ENCODE measurements at places on chromosomes 3 and 15.

GRCh38 chr15:68354923-68355322, 77.0 kb downstream of the ITGA11 start:
- no peak for DNase-seq

GRCh38 chr3:56339671-56340070, 128.6 kb downstream of the ERC2 start:
- no peak for DNase-seq

GRCh38 chr3:138856799-138857198, 22.1 kb upstream of the PIK3CB start:
- DNase-seq = no peak

DNA sequence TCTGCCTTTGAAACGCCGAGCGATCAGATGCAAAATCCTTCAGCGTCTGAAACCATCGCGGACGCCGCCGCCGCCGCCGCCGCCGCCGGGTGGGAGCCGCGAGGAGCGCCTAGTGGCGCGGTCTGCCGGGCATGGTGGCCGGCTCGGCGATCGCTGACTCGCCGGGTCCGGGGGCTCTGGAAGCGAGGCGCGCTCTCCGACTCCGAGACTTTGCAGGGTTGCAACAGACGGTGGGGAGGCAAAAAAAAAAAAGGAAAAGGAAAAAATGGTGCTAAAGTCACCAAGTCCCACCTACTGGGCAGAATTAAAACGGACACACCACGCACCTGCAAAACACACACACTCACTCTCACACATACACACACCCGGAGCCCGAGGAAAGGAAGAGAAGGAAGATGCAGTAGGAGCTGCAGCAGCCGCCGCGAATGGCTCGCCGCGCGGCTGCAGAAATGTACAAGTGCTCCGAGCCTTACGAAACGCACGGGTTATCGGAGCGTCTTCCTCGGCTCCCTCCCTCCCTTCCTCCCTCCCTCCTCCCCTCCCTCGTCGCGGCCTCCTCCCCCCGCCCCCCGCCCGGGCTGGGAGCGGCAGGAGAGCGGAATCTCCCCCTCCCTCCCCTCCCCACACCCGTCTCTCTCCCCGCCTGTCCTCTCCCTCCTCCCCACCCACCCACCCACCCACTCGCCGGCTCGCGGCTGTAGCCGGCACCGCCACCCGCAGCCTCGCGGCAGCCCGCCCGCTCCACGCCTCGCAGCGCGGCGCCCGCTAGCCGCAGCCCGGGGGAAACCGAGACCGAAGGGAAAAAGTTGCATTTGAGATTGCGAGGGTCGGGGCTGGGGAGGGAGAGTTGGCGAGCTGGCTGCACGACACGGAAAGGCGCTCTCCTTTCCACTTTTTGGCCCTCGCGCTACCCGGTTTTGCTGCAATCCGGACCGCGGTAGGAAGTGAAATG, at the start of gene NTRK3:
TSS of gene NTRK3 (minus strand) at position 461 of the 952 bp plus-strand sequence. CDS start 586 bp downstream, outside the sequence.
- DNase-seq = no peak

DNA sequence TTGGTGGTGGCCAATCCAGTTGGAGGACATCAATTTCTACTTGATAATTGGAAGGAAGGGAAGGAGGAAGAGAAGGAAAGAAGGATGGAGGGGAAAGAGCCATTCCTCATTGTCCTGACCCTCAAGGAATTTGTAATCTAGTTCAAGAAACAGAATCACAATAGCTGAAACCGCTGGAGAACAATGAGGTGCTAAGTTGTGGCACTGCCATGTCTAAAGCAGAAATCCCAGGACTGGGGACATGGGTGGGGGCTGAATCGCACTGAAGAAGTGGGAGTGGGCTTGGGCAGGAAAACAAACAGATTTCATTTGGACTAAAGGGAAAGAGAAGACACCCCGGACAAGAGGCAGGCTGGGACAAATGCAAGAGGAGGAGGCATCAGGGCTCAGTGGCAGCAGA, 183.6 kb downstream of the UACA start:
- no peak for DNase-seq

DNA sequence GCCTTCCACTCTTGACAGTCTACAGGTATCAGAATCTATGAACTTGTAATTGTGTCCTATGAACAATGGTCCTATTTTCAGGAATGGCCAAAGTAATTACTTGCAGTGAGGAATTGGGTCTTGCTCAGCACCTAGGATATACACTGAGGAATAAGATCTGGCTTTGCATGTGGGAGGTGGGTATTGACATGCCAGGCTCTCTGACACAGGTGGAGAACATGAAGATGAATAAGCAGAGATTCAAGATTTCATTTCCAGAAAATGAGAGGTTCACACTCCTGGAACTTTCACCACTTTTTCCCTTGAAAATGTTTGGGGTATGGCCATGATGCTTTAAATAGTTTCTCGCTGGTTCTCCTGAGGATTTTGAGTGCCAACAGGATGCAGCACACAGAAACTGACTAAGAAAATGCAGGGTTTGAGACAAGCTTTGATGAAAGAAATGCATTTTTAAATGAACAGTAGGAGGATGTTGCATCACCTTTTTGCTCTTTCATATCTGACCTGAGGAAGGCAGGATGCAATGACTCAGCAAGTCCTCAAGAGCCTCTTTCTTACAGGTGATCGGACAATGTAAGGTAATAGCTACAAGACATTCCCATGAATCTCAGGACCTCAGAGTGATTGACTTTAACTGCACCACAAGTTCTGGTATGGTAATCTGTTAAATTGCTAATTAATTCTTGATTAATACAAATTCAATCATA, 3.7 kb downstream of the HRG start:
- DNase-seq = no peak

- DNase-seq = no peak
Observed at GRCh38 chr3:6739288-6739687, 121.6 kb upstream of the GRM7 start.

DNA sequence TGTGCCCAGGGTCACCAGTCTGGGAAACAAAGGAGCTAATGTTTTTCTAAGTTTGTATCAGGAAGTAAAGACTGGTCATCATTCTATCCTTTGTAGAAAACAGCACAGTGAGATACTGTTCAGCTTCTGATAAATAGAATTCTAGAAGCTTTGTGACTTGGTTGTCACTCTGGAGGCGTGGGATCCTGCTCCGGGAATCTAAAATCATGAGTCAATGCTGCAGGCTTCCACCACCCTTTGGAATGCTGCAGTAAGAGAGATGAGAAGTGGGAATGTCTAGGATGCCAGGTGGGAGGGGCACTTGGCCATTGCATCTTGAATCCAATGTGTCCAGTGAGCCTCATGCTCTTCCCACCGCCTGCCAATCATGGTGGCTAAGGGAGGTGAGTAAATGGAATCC, 40.9 kb downstream of the SAMMSON start:
- DNase-seq = no peak

GRCh38 chr3:3799173-3800079, at the start of gene LRRN1:
Gene LRRN1, plus strand, starts transcription at chr3:3799431. Its CDS starts 45,211 bp downstream, at chr3:3844642.
- peak; percentile 53 for DNase-seq

DNA sequence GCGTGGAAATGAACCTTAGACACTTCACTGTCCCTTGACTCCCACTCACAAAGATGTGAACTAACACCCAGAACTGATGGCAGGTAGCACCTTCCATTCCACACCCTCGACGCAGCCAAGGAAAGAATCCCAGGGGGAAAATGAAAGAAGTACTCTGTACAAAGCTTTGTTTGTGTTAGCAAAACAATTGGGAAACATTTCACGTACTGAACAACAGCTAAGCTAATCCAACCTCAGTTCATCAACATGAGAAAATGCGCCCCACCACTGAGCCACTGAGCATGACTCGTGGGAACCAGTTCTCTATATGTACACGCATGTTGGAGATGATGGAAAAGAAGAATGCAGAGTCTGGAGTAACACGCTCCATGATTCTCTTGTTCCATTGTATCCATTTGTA, 32.0 kb downstream of the CORO2B start:
- DNase-seq = no peak

DNA sequence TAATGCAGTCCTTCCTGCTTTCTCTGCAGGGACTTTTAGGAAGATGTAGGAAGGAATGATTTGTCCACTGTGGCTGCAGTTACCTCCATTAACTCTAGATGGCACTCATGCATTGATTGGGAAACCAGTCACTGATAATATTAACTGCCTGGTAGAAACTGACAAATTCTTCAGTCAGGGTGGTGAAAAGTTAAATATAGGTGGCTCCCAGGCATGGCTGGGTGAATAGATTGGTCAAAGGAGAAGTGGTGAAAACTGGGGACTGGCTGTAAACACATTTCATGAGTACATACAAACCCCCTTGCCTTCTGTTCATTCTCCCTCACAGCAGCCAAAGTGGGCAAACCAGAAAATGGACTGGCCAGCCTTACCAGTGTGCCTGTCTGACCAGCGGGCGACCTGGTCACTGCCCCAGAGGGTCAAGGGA, 333.4 kb downstream of the THSD4 start:
- DNase-seq = peak; percentile 19

Measured in natural killer cell (primary cell).